Left cardiac atrium (tissue), 4 donors: ENCODE measurements at places on chromosomes 1 and 21. TPM values are rescaled to one million over a fixed set of nuclear protein-coding genes. Genes with fewer than 3 reads are reported as not detected.

DNA sequence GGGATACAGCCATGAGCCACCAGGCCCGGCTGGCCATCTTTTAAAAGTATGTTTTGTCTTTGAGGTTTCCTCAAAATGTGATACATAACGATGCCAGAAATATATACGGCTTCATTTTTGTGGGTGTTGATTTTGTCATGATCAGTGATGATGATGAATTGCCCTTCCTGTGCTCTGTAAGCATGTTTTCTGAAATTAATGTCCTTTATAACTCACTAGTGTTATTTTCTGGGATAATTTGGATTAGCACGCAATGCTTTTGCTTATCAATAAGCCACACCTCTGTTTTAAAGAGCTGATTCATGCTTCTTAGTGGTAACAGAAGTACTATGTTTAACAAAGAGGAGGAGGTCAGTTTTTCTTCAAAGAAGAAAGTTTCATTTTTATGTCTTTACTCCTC lies 25.6 kb downstream of the PHACTR4 start:
- no peak for DNase-seq

GRCh38 chr1:115609021-115609420 lies 32.7 kb upstream of the VANGL1 start:
- DNase-seq, result no peak

DNA sequence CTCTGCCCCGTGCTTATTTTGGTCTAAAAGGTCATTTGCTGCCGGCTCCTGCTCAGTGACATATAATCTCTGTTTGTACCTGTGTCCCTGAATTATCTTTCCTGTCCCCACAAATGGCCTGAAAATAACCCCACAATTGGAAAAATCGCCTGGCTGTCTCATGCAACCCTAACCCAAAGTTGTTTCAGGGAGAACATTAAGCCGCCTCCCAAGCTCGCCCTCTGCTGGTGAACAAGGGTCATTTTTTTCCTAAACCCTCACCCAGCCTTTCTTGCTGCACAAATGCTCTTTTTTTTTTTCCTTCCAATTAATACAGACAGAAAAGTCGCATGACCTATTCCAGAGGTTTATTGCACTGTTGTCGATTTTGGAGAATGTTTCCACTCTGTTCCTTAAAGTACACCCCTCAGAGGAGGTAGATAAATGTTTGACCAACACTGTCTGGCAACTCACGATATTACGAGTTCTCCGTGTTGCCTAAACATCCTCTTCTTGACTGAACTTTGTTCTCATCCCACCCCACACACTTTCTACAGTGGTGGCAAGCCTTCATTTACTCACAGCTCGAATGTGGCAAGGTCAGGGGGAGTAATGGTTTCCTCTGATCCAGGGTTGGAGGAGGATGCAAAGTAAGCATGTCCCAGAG lies 148.7 kb downstream of the ZZZ3 start:
- peak; percentile 60 for DNase-seq

DNA sequence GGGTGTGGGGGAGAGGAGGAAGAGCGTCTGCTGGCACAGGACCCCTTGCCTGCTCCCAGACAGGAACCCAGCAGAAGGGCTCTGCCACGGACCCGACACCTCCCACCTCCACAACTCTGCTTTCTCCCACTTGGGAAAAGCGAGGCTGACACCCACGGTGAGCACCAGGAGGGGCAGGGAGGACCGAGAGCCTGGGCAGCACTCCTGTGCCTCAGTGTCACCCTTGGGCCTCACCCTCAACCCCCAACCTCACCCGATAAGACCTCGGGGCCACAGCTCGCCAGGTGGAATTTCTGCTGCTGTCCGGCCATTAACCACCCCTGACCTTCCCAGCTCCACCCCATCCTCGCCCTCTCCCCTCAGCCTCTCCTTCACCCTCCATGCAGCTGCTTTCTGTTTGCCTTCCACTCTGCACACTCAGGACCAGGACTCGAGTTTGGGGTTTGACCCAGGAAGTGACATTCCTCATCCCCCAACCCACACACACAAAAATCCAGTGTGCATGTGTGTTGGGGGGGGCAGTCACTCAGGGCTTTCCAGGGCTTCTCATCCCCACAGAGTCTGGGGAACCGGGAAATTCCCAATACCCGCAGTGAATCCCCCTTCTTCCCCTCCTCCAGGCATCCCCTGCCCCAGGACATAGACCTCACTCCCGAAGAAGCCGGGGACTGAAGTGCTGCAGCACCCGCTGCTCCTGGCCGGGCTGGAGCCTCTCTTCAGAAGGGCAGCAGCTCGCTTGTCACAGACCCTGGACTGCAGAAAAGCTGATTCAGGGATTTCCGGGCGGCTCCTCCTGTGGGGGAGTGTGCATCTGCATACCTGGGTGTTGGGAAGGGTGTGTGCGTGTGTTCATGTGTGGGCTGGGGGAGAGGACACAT lies 65.8 kb downstream of the SYT2 start:
- no peak for DNase-seq

DNA sequence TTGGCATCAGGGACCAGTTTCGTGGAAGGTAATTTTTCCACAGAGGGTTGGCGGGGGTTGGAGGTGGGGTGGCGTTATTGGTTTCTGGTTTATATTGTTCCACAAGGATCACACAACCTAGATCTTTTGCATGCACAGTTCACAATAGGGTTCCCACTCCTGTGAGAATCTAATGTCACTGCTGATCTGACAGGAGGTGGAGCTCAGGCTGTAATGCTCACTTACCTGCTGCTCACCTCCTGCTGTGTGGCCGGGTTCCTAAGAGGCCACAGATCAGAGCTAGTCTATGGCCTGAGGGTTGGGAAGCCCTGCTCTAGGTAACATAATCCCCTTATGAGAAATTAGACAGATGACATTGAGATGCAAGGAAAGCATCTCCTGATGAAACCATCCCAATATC lies 12.6 kb downstream of the GBP5 start:
- no peak for DNase-seq

The FCRL5 gene
- 0.12 TPM for total RNA-seq

GRCh38 chr1:206512058-206512850 lies 4.9 kb downstream of the RASSF5 start:
- no peak for DNase-seq

DNA sequence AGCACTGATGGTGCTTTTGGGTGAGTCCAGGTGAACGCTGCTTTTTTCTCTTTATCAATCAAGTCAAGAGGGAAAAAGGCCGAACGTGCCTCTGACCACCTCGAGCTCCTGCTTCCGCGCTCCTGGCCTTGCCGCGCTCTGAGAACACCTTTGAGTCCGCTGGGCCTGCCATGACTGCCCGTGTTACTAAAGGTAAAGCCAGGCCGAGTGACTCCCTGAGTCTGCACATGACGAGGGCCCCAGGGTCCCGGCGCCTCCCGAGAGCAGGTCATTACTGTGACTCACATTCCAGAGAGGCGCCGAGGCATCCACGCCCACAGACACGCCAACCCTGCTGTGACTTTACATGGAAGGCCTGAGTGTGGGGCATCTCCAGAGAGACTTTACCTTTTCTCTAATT lies 11.1 kb downstream of the POFUT2 start:
- DNase-seq, result no peak

The CLIC6 gene
- 9.3 TPM for total RNA-seq

- DNase-seq, result no peak
Measured at GRCh38 chr1:241677201-241677600, 25.1 kb downstream of the WDR64 start.

DNA sequence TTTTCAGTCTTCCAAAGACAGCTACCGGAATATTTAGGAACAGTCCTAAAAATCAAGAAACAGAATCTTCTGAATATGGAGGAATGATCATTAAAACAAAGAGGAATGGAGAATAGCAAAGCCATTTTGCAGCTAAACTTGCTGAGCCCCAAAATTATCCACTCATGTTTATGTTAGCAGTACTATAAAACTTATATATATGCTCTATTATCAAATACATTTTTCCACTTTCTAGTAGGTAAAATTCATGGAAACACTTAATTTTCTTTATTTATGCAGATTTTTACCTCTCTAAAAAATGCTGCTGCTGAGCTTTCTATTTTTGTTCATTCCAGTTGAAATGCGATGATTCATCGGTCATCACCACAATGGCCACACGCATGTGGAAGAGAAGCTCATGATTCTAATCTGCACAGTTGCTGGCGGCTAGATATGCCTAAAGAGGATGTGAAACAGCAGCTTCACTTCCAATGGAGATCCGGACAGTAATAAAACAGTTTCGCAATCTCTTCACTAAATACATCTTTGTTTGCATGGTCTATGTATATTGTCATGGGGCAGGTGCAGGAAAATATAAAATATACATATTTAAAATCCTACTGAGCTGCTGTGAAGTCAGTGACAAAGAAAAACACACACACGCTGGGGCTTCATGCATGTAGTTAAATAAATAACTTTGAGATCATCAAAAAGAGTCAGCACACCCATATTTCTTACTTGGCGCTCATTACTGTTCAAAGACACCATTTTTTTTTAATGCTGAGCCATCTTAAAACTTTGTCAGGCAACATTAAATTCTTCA lies 292.2 kb downstream of the SMYD3 start:
- no peak for DNase-seq

The ZNF684 gene
- 6.5 TPM for total RNA-seq

GRCh38 chr1:230169454-230170152 lies 102.6 kb downstream of the GALNT2 start:
- no peak for DNase-seq

- no peak for DNase-seq
Measured at GRCh38 chr1:206776229-206776628, 3.9 kb upstream of the IL10 start.

DNA sequence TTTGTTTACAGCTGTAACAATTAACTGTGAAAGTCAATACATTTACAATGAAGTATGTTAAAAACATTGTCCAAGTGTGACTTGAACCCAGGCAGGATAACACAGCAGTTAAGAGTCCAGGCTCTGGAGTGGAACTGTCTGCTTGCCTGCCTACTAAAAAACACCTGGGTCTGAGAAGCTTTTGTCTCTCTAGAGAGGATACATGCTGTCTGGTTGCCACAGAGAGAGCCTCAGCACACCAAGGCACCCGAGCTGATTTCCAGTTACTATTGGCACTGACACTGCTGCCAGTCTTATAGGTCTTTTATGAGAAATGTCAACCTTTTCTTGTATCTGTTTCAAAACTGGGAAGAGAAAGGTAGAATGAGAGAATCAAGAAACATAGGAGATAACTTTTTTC lies 20.2 kb upstream of the RALGPS2 start:
- DNase-seq, result no peak

The FAM151A gene
- 0.29 TPM for total RNA-seq

GRCh38 chr1:113191579-113192076 lies 118.6 kb downstream of the LRIG2 start:
- DNase-seq, result no peak

- no peak for DNase-seq
Measured at GRCh38 chr1:211337430-211338223, 11.0 kb downstream of the TRAF5 start.

DNA sequence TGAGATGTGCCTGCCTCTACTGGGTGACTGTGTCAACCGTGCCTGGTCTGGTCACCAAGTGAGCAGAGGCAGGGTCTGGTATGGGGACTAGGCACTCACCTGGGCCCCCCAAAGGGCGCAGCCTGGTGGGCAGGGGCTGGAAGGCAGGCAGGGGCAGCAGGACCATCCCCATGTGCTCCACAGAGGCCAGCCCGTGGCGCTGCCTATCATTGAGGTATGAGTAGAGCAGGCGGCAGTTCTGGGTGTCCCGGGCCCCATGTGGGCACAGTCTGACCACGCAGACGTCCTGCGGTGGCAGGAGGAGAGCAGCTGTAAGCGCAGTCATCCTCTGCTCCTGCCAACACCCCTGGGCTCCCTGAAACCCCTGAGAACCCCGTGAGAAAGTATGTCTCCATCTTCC lies 23.7 kb downstream of the SPOCD1 start:
- DNase-seq, result no peak

DNA sequence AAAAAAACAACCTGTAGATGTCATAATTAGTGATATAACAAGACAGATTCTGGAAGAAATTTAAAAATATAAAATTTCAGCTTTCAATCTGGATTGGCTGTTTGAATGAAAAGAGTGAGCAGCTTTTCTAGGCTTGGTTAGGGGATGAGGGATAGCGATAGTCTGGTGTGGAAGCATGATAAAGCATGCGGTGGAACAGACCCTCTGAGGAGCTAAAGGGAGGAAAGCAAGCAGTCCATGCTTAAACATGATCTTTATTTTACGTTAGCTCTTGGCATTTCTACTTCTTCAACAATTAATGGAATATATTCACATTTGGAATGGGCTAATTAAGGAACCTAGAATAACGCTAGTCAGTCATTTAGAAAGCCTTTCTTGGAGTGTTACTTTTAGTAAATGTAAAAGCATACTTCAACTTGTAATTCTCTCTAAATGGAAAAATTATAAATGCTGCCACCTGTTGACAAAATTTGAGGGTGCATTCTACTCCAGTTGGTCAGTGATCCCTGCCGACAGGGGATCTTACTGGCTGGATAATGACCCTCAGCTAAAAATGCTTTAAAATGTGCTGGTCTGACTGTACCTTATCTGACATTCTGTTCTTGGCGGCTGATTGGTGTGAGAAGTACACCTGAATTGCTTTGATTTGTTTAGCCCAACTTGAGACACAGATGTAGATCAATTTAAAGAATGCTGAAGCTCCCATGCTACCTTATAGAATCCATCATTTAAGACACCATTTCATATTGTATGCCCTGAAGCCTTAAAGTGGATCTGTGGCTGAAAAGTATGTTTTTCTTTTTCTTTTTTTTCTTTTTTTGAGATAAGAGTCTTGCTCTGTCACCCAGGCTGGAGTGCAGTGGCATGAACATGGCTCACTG lies 61.2 kb downstream of the AK4 start:
- DNase-seq, result no peak

- DNase-seq, result no peak
Measured at GRCh38 chr21:37757606-37758376, 158.5 kb downstream of the KCNJ6 start.
